ENCODE measurements at places on chromosomes 13 and 19.

- DNase-seq: peak; percentile 80
Observed at GRCh38 chr13:90485436-90485835, 862.1 kb upstream of the MIR17HG start.

DNA sequence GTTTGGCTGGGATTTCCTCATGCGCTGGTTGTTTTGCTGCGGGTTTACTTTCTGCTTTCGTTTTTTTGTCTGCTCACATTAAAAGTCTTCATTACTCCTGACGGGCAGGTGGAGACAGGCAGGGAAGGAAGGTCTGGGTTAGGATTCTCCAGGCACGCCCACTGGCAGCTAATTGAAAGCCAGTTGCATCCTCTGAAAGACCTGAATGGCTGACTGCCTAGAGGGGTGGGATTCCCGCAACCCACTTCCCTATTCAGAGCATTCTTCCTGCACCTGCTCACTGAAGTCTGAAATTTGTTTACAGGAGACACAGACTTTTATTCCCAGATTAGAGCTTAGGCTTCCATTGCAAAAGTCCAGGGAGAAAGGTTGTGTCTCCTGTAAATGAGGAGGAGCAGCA, 172.0 kb downstream of the UQCRFS1 start:
- DNase-seq: no peak

DNA sequence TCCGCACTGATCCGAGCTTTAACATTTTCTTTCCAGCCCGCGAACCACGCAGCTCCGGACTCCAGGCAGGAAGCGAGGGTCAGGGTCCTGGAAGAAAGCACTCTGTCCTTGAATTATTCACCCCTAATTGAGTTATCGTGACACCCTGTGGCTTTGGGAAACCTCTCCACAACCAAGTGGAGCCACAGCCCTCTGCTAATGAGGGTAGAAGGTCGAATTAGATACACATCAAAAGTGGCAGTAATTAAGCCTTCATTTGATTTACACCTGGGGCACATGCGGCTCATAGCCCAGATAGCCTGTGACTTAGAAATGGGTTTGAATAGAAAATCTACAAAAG, 15.9 kb upstream of the RNF17 start:
- DNase-seq: no peak

DNA sequence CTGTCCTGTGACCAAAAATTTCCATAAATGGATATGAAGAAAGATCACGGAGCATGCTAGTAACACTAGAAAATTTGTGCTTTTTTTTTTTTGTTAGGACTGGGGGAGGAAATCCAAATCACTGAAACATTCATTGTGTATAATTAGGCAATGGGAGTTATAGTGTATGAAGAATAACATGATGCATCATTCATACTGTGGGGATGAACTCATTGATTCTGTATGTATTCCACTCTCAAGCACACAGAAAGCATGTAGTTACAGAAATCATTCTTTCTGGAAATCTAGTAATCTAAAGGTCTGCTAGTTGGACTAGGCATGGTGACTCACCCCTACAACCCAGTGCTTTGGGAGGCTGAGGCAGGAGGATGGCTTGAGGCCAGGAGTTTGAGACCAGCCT, 749.7 kb downstream of the DIAPH3 start:
- no peak for DNase-seq

- DNase-seq: no peak
Observed at GRCh38 chr13:76307142-76307541, 579.1 kb downstream of the KCTD12 start.
